T-helper 2 cell (primary cell): ENCODE measurements at places on chromosomes 5 and 9.

DNA sequence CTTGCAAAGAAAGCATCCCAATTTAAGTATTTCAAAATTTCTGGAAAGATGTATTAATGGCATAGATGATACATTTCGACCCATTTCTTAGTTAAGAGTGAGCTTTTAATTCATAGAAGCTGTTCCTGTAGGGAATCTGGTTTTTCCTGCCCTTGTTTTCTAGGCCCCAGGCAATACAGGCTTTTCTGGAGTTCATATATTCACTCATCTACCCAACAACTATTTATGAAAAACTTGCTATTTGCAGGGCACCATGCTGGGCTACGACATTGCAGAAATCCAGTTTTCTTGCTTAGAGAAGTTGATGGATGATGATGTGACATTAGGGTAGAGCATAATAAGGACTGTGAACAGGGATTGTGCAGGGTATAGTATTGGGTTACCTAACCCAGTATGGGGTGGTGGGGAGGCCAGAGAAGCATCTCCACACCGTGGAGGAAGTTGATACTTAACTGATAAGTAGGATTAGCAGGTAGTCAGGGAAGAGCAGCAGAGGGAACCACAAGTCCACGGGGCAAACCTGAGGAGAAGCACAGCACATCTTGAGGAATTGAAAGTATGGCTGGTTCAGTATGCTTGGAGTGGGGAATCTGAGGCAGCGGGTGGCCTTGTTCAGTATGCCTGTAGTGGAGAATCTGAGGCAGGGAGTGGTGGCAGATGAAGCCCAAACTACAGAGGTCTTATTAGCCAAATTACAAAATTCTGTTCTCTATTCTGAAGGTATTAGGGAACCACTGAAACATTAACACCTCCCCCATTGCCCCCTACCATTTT lies 247.5 kb downstream of the ARRDC3 start:
- no peak for DNase-seq

DNA sequence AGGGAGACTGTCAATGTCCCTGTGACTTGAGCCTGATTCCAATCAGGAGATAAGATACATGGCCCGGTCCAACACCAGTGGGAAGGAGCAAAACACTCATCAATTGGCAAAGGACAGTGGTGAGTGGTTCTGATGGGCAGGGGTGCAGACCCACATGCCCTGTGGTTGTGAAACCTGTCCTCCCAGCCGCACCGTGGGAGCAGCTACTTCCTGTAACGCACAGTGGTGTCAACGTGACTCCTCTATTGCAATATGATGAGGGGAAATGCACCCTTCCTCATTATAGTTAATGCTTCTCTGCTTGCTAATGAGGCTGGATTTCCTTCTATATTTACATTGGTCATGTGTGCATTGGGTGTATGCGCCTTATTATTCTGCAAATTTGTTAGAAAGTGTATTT lies 223.0 kb downstream of the IRX1 start:
- DNase-seq = no peak

GRCh38 chr9:37085233-37085632 lies 35.1 kb upstream of the ZCCHC7 start:
- DNase-seq = no peak

DNA sequence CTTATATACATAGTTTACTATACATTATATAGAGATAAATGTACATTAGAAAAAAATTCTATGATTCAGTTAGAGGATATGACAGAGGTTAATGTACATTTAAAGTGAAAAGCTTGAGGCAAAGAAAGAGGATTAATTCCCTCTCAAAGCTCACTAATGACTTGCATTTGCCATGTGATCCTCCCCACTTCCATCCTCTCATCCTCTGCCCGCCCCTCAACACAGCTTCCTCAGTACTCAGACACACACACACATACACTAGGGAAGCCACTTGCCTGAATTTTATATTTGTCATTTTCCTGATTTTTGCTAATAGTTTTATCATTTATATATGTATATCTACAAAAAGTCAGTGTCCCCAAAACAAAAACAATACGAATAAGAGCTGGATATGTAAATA lies 764.5 kb downstream of the EFNA5 start:
- no peak for DNase-seq

DNA sequence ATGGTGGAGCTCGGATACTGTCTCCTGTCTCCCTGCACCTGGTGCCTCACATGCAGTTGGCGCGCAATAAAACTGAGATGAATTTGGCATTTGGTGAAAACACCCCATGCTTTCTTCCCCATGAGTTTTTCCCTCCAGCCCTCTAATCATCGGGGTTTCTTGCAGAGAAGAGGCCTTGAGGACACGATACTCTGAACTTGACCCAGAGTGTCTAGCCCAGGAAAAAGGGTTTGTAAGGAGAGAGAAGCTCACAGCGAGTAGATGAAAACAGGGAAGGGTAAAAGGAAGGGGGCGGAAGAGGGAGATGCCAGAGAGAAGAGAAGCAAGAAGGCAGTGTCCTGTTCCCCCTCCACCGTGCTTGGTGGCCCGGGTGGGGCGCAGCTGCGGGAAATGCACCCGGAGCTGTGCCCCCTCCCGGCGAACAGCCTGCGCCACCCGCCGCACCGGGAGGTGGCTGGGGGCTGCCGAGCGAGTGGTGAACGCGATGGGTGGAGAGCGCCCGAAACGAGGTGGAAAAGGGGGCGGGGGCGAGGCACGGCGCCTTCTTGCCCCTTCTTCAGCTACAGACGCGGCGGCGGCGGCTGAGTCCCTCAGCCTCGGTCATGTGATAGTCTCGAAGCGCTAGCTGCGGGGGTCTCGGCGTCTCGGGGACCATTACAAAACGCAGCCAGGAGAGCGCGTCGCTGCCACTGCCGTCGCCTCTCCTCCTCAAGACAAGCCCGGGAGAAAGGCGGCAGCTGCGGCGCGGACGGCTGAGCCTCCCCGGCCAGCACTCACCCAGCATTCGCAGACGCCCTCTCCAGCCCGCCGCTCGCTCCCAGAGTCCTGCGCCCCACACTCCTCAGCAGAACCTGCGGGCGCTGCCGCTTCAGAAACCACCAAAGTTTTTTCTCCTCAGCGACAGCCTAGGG lies 1.1 kb upstream of the FOXB2 start:
- no peak for DNase-seq
